NCI-H226 (cell line): ENCODE measurements at places on chromosomes 3 and 15.

GRCh38 chr3:58135712-58136543 lies 74.8 kb downstream of the DNASE1L3 start:
- DNase-seq = no peak

- no peak for DNase-seq
These were observed 52.9 kb downstream of the CLEC3B start for GRCh38 chr3:45078910-45079522.

DNA sequence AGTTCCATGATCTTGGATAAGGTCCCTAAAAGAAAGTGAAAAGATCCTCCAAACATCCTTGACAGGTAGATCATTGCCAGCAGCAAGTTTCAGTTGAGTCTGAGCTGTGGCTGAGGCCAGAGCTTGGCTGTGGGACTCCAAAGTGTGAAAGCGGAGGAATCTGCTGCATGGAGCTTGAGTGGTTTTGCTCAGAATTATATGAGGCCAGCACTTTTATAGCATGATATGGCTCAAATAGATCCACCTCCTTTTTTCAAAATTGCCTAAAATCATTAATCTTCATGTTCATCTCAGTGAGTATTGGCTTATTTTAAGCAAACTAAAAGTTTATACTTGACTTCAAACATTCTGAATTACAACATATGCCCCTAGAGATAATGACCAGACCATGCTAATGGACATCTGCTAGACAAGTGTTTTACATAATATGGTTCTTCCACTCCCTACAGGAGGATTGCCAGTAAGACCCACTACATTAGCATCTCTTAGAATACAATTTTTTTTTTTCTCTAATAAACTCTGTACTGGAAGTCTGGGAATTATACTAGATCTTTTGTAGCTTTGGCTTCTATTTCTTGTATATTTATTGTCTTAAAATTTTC lies 368.1 kb downstream of the ZPLD1 start:
- DNase-seq = no peak

GRCh38 chr3:175940243-175940642 lies 1081.1 kb downstream of the NAALADL2 start:
- DNase-seq = peak; percentile 38

GRCh38 chr3:129622226-129622874 lies 15.9 kb upstream of the PLXND1 start:
- DNase-seq = no peak

DNA sequence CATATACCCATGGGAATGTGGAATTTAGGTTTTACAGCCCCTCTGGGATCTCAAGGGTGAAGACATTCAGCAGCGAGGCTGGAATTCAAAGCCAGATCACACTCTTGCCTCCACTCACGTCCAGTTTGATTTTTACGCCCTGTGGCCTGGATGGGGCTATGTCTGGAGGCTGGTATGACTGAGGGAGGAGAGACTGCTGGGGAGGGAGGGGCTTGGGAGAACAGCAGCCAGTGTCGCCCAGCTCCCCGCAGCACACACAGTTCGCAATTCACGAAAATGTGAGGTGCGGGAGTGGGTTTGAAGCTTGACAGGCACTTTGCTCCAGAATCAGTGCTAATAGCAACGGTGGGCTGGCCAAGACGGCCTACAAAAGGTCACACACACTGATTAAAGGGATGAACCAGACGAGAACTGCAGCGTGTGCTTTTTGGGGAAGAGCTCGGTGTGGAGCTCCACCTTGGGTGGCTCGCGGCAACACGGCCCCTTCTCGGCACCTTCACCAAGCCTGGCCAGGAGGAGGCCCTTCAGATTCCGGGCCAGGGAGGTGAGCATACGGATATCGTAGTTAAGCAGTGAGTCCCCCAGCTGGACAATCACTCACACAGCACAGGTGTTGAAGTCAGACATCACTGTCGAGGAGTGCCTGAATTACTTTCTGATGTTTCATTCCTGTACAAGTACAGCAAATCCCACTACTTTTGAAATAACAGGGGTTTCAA lies 16.4 kb downstream of the EHD4 start:
- DNase-seq = no peak

DNA sequence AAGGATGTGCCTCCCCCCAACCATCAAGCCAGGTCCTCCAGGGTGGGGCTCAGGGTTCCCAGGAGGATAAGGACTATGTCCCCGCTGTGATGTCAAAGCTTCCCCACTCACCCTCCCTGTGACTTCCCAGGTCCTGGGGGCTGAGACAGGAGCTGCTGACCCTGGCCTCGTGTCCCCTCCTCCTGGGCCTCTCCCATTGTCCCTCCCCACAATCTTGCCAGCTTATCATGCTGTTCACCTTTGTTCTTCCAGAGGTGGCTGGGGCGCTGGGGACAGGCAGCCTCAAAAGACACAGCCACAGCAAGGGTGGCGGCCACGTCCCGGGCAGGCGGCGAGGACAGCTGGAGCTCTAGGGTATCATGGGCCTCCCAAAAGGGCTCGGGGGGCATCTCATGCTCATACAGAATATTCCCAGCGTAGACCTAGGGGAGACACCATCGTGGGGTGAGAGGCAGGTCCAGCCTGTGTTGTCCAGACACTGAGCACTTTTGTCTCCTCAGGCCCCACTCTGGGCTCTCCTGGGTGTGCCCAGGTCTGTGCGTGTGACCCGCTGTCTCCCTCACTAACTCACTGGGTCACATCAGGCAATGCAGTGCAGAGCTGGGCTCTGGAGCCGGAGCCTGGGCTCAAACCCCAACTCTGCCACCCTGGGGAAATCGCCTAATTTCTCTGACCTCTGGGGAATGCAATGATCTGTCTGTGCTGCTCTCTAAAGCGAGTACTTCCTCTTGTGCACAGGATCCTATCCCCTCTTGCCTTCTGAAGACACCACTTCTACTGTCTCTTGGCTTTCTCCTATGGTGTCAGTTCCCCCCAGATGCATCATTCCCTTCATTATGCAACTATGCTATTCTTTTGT lies 30.0 kb downstream of the SNX33 start:
- no peak for DNase-seq

- no peak for DNase-seq
These were observed 103.6 kb downstream of the APBA2 start for GRCh38 chr15:28989239-28989830.

DNA sequence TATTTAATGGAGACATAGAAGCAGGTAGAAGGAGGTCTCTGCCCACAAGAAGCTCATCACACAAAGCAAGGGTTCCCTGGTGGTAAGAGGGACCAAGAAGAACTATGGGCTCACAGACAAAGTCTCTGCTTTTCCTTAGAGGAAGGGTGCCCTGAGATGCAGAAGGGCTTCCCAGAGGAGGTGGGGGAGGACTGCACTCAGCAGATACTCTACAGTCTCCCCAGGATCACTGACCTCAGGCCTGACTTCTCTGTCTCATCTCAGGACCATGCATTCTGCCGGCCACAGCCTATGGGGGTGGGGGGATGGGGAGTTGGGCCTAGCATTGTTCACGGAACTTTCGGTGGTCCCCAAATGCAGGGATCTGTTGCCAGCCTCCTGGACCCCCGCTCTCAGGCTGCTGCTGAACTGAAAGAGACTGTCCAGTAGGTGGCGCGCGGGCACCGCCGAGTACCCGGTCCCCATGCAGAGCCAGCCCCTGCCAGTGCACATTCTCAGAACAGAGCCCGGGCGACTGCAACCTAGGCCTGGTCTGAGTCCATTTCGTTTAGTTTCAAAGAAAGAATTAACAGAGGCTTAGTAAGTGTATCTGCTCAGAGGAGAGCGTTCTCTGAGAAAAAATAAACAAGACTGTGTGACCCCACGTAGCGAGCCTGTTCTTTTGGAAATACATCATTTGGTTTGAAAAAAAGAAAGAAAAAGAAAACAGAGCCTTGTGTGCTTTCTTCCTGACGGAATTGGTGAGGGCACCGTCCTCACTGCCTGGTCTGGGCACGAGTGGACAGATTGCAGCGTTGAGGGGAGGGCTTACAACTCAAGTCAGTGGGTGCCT lies 74.1 kb downstream of the LRTM1 start:
- DNase-seq = peak; percentile 40

- no peak for DNase-seq
These were observed 340.5 kb upstream of the SATB1 start for GRCh38 chr3:18765662-18766061.

DNA sequence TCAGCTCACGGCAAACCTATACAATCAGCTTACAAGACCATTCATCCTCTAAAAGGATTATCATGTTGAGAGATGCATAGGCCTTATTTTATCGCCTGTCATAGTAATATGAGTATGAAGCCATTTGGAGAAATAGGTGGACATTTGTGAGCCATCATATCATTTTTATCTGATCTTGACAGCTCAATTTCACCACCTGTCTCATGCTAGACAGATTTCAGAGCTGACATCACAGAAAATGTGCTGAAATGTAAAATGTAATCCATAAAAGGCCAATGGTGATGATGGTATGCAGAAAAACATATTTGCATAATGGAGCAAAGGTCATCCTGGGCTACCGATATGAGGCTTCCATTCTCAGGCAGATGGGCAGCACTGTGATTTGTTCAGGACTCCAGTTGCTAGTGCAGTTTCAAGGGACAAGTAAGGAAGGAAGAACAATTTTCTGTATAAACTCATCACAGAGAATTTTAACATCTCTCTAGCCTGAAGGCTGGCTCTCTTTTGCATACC lies 221.5 kb downstream of the ULK4 start:
- no peak for DNase-seq

- DNase-seq = no peak
These were observed 44.5 kb upstream of the CCNL1 start for GRCh38 chr3:157204431-157204830.

- DNase-seq = no peak
These were observed 287.2 kb downstream of the ADAMTS17 start for GRCh38 chr15:100054539-100054938.

DNA sequence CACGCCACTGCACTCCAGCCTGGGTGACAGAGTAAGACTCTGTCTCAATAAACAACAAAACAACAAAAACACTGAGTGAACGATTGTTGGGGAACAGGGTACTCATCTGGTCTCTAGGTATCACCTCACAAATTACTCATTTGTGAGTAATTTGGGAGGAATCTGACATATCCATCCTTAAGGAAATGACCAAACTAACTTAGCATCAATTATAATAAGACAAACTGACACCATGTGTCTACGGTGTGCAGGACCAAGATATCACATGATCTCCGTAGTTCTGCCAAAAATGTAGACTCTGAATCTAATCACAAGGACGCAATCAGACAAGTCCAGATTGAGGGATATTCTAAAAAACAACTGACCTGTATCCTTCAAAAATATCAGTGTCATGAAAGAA lies 12.0 kb upstream of the DAPK2 start:
- peak; percentile 68 for DNase-seq
